ENCODE measurements at places on chromosomes 7 and 10.

GRCh38 chr10:100888957-100889356, 23.8 kb upstream of the SLF2 start:
- no peak for DNase-seq

DNA sequence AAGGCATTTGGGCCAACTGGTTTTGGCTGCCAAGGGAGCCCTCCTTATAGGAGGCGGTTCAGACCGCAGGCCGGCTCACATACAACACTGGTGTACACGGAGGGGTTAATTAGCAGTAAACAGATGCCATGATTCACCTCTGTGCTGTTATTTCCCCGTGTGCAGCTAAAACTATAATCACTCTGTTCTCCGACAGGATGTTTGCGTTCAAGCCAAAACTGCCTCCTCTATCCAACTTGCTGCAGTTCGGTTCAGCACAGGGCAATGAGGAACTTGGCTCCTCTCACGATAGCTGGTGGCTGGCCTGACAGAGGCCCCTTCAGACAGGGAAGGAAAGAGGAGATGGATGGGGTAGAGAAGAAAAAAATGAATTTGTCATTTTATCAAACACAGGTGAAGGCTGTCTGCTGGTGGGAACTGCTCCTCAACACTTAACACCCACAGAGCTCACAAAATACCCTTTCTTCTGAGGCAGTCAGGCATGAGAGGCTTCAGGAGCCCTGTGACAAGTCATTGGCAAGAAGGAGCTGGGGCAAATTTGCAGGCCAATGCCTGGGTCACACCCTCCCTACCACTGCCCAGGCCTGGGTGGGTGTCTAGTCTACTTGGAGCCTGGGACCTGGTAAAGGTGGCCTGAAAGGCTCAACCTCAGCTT, 24.0 kb downstream of the KCNMA1 start:
- DNase-seq = no peak

DNA sequence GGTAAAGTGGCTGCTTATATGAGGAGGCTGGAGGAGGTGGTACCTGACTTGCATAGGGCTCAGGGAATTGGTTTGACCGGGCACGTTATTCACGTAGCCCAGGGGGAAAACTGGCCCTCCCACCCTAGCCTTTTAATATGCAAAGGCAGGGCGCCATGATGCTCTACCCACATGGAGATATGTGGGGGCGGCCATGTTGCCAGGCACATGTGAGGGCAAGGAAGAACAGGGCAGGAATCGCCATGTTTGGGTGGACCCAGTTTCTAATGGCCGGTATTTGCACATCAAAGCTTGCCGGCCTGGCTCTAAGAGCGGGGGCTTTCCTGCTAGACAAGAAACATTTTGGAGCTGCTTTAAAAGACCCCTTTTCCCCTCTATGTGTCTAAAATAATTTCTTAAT, 949.7 kb upstream of the C7orf33 start:
- DNase-seq = no peak

GRCh38 chr10:6154566-6154965, 48.2 kb upstream of the PFKFB3 start:
- no peak for DNase-seq

DNA sequence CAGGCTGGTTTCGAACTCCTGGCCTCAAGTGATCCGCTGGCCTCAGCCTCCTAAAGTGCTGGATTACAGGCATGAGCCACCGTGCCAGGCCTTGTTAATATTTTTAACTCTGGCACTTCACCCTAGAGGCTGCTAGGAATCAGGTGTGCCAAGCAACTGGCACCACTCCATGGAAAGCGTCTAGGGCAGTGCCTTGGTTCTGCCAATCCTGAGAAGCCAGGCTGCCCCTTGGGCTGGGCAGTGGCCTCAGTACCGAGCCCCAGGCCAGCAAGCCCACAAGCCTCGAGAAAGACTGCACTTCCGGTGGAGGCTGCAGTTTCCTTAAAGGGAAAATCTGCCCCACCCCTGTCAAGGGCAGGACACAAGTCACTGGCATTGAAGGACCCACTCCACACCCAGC, 11.3 kb downstream of the ALKBH4 start:
- peak; percentile 26 for DNase-seq

DNA sequence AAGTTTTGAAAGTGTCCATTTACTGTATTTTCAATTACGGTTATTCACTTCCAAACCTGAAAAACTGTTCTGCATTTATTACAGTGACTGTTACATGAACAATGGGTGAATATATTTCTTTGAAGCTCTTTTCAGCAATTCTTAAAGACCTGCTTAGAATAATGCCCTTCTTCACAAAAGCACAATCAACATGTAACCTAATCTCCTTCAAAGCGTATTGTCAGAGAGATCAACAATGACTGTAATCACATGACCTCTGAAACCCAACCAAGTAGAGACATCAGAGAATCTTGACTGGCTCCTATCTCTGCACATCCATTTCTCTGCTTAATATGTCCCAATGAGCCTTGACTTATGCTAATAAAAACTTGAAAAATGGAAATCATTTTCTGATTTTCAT, 126.7 kb downstream of the NRCAM start:
- no peak for DNase-seq

DNA sequence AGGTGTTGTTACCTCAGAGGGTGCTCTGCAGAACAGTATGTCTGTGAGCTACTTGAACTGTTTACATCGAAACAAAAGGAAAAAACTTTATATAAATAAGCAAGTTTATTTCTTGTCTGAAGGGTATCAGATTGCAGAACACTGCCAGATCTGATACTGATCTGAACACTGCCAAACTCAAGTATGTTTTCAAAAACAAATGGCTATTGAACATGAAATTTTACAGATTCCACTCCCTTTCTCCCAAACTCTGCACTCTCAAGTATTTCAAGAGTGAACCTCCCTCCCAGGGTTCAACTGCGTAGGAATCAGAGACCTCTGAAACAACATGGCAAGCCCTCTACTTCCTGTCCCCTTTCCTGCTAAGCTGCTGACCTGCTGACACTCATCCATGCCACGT, 216.6 kb downstream of the ZNF33B start:
- no peak for DNase-seq

DNA sequence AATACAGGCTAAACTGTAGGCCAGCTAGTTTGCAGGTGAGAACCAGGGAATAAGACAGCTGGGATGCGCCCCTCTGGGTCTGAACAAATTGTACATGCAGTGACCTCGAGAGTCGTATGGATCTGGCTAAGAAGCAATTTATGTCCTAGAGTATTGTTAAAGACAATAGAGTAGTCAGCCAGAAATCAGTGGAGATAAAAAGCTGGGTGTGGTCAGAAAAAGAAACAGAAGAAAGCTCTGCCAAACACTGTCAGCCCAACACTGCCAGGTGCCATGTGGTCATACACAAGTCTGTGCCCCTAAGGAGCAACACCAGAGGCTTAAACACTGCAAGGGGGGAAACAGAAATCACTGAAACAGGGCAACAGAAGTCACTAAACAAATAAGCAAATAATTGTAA, 62.2 kb downstream of the CNOT4 start:
- no peak for DNase-seq

- no peak for DNase-seq
Measured at GRCh38 chr10:95508730-95509129, 52.4 kb downstream of the SORBS1 start.

GRCh38 chr7:122803323-122803722, 82.9 kb downstream of the CADPS2 start:
- peak; percentile 28 for DNase-seq

GRCh38 chr7:7834761-7835160, 116.4 kb upstream of the RPA3 start:
- no peak for DNase-seq

DNA sequence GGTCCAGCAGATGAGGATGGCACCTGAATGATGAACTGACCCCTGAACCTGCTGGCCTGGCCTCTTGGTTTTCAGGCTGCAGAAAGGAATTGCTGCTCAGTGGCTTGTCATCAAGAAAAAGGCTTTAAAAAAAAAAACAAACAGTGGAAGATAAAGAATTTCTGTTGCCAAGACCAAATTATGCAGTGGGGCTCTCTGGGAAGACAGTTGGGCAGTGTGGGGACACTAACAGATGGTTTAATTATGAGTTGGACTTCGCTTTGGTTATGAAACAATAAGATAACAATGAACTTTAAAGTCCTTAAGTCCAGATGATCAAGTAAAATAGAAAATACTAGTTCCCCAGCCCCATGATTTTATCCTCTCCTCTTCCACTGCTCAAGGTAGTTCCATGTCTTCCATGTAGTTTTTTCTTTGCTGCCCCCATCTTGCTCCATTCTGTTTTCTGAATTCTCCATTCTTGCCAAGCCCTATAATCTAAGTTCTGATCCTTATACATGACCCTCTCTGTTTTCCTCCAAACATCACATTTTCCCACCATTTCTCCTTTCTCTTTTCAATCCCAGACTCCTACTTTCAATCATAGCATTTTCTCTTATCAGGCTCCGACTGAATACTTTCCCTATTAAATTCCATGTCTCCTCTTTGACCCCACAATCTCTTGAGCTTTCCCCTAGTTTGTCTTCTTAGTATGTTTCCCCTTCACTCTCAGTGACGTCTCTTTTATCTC, 52.6 kb downstream of the ANK3 start:
- DNase-seq = no peak

DNA sequence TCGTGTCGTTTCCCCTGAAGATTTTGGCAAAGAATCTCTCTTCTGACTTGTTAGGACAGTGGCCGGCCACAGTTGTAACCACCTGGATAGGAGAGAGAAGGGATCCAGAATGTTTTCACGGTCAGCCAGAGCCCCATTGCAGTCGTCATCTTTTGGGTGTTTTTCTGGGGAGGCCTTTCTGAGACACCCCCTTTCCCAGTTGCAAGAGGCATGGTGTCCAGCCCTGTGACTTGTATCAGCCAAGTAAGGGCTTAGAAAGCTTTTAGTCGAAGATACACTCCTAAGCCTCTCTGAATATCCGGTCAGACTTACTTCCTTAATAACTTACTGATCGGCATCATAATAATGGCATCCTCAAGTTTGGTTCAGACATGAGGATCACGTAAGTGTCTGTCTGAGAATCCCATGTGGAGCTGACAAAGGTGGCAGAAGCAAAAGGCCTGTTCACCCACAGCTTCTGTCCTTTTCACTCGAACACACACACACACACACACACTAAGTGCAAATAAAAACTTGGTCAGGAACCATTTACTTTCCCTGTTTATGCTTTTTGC, 435.7 kb upstream of the GALNT17 start:
- no peak for DNase-seq

- no peak for DNase-seq
Measured at GRCh38 chr10:81576336-81576735, 298.7 kb upstream of the NRG3 start.

DNA sequence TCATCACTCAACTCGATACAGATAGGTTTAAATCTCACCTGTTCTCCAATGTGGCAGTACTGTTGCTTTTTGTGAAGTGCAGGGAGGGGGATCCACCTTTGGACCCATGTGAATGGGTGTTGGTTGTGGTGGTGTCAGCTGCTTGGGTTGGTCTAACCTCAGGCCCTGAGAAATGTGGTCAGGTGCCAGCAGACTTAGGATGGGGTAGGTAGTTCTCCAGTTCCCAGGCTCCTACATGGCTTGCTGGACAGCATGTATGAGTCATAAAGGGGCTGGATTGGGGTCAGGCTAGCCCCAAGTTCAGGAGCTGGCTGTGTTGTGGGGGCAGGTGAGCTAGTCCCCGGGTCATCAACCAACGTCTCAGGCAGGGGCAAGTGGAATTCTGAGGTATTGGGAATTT, 472.6 kb upstream of the CNTNAP2 start:
- DNase-seq = no peak

DNA sequence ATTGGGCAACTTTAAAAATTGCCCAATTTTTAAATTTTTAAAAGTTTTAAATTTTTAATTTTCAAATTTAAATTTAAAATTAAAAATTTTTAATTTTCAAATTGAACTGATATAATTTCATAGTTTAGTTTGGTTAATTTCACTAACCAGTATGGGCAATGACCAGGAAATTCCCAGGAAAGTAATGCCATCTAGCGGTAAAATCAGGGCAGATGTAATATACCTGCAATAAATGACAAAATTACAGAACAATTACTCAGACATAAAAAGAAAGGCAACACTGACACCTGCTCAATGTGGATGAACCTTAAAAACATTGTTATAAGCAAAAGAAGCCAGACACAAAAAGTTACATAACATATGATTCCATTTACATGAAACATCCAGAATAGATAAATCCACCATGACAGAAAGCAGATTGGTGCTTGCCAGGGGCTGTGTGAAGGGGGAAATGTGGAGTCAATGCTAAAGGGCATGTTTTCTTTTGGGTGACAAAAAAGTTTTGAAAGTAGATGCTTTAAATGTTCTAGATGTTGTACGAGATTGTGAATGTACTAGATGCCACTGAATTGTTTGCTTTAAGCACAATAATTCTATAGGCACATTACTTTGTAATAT, 28.6 kb upstream of the SLC16A12 start:
- DNase-seq = no peak

DNA sequence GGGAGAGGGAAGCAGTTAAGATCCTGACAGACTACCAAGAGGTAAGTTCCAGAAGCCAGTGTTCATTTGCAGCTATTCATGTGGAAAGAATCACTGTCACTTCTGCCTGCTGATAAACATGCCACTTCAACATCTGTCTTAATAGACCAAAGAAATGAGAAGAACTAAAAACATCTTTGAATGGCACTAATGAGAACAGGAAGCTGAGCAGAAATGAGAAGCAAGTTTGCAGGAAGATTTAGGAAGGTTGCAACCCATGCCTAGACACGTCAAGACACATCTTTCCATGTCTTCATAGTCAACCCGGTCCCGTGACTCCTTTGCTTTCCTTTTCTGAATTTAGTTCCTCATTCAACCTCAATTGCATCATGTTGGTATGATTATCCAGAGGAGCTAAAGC, 180.0 kb downstream of the PDE1C start:
- no peak for DNase-seq

GRCh38 chr7:16455591-16455990, 9.9 kb downstream of the SOSTDC1 start:
- DNase-seq = no peak
